ENCODE measurements at places on chromosomes 12 and 14.

DNA sequence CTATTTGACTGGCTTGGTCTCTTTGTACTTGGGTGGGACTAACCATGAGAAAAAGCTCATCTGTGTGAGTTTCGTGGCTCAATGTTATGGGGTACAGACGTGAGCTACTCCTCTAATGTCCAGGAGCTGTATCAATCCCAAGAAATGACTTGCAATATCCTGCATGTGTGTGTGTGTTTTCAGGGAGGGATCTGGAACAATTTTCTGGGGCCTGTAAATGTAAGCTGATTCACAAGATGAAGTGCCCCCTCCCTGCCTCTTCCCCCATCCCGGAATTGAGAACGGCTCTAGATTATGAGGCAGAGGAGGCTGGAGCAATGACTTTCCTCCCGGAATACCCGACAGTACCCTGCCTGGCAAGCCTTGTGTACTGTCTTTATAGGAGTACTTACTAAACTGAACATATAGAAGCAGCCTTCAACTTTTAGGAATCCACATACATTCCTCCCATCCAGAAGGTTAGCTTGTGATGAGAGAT, 53.9 kb downstream of the TMX1 start:
- DNase-seq: no peak

DNA sequence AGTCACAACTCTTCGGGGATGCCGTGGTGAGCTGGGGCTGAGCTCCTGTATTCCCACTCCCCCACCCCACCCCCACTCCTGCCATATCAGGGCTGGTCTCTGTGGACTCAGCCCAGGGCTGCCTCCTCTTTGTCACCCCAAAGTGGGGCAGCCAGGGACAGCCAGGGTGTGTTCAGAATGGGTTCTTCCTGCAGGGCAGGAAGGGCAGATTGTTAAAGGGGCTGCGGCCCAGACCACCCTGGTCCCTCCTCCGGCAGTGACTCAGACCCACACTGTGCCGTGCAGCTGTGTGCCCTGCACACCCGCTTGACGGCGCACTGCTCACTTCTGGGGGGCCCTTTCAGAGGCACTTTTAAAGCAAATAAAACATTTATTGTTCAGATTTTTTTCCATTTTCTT, 9.3 kb downstream of the SLC48A1 start:
- DNase-seq: no peak

DNA sequence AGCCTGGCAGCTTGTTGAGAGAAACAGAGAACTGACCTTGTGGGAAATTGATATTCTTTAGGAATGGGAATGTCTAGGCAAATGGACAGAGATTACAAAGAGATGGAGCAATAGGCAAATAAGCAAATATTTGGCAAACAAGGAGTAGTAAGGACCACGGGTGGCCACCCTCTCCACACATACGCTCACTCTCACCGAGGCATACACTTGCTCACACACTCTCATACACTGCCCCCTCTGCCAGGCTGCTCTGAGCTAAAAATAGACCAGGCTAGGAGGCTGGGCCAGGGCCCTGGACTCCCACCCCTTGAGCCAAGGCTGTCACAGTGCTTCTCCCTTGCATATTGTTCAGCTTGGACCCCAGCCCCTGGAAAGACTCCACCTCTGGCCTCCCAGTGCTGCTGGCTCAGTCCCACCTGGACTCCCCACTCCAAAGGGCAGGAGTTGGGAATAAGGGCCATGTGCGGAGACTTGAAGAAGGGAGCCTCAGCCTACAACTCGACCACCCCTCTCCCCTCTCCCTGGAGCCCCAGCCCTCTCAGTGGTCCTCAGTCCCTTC, 1.1 kb downstream of the PPP1R1A start:
- no peak for DNase-seq

GRCh38 chr14:69151458-69152180, 1.3 kb downstream of the DCAF5 start:
- peak; percentile 93 for DNase-seq

GRCh38 chr14:38079268-38079667, 128.4 kb upstream of the SSTR1 start:
- DNase-seq: no peak

DNA sequence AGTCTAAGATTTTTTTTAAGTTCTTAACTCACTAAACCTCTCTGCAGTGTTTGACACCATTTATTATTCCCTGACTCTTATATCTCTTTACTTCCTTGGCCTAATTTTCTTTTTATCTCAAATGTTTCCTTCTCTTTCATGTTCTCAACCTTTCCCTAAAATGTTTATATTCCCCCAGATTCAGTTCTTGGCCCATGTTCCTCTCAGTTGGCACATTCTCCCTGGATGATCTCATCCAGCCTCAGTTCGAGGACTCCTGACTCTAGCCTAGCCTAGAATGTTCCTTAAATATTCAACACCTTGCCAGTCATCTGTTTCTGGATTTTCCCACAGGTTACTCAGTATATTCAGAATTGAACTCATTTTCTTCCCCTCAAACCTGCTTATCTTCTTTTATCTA, 81.3 kb downstream of the SCN8A start:
- DNase-seq: no peak

GRCh38 chr14:68535404-68536017, 257.4 kb downstream of the ZFP36L1 start:
- DNase-seq: no peak

GRCh38 chr12:62647586-62647985, 181.0 kb downstream of the MON2 start:
- no peak for DNase-seq

DNA sequence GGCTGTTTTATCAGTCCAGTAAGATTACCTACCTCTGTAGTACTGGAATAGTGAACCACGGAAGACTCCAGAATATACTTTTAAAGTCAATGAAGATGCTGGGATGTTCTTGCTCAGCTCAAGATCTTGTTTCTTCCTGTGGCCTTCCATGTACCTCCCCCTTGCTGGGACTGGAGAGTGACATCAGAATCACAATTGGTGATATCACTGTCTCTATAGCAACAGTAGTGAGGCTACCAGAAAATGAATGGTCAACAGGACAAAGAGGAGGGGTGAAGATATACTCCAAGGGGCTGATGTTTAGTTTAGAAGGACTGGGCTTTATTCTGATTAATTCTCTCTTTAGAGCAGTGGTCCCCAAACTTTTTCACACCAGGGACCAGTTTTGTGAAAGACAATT, 3.8 kb downstream of the AKAP3 start:
- no peak for DNase-seq

DNA sequence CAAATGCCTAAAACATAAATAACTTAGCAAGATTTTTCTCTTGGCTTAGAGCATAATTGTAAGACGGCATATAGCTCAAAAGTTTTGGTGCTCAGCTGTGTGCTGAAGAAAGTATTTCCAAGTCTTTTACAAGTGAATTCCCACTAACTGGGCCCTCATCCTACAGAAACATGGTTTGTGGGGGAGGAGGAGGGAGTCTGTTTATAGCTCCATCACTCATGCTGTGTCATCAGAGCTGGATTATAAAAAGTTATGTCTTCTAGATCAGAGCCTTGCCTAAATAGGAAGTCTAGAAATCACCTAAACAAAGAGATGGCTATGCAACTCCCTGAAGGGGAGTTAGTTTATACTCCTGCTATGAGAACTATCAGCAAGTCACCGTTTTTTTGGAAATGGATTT, 65.9 kb upstream of the OTOGL start:
- no peak for DNase-seq

GRCh38 chr12:114976959-114977358, 293.0 kb upstream of the TBX3 start:
- no peak for DNase-seq

DNA sequence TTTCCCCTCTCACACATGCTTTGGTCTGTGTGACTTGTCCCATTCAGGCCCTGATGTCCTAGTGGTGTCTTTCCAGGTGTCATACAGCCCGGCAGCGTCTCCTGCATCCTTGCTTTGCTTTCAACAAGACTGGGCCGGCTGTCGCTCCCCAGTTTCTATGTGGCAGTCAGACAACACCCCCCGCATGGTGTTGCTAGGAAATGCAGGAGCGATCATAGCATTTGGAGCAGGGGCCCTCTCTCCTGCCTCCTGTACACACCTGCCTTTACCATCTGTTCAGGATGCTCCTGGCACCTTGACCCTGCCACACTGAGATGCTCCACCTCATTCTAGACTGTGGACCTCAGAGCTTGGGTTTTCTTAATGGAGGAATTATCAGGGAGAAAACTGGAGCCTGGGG, 29.5 kb downstream of the CACNA1C start:
- DNase-seq: no peak

DNA sequence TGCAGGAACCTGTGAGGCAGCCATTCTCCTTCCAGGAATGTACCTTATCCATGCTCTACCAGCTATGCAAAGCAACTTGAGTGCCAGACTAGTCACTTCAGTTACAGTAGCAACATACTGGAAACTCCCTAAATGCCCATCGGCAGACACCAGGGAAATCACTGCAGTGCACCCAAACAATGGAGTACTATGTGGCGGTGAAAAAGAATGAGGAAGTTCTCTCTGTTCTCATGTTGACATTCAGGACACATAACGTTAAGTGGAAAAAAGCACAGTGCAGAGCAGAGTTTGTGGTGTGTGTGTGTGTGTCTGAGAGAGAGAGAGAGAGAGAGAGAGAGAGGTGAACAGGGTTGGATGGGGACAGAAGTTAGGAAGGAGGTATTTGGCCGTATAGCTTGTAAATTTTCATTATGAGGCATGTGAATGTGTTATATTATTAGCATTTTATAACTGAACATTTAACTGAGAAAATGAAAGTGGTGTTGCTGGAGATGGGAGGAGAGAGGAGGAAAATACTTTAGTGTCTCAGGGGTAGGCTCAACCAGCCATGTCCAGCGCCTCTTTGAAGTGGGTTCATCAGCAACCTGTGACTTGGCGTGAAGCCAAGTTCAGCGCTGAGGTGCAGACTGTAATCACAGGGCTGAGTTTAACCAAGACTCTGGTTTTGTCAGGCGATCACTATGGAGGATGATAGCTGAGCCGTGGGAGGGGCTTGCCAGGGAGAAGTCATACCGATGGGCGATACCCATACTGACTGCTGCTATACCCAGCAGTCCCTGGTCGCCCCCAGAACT, 17.3 kb downstream of the TNFAIP2 start:
- no peak for DNase-seq

GRCh38 chr12:95626854-95627253, 75.6 kb upstream of the USP44 start:
- no peak for DNase-seq

GRCh38 chr14:88668448-88669116, 105.7 kb downstream of the ZC3H14 start:
- DNase-seq: no peak

GRCh38 chr14:97709552-97709951, 912.4 kb downstream of the VRK1 start:
- peak; percentile 71 for DNase-seq

- no peak for DNase-seq
These were observed 848.4 kb upstream of the FBXO33 start for GRCh38 chr14:40280652-40281051.

GRCh38 chr12:3470296-3470695, 20.7 kb upstream of the PRMT8 start:
- no peak for DNase-seq

GRCh38 chr12:129103231-129103630, 250.0 kb downstream of the GLT1D1 start:
- DNase-seq: no peak
